CD8-positive, alpha-beta memory T cell (primary cell): ENCODE measurements at places on chromosomes 11 and 22. TPM values are rescaled to one million over a fixed set of nuclear protein-coding genes. Genes with fewer than 3 reads are reported as not detected.

CBLIF gene
- polyA plus RNA-seq: not detected

MMP11 gene
- polyA plus RNA-seq: 1.9 TPM

PHOX2A gene
- polyA plus RNA-seq: not detected

OR10A2 gene
- not detected for polyA plus RNA-seq

AGBL2 gene
- 1.0 TPM for polyA plus RNA-seq

CCDC116 gene
- polyA plus RNA-seq: not detected

SLC22A9 gene
- polyA plus RNA-seq: not detected

LDLRAD3 gene
- polyA plus RNA-seq: not detected

NLRP14 gene
- polyA plus RNA-seq: not detected

IGSF22 gene
- 6.1 TPM for polyA plus RNA-seq

FOLR2 gene
- not detected for polyA plus RNA-seq

SLCO2B1 gene
- polyA plus RNA-seq: not detected

DNA sequence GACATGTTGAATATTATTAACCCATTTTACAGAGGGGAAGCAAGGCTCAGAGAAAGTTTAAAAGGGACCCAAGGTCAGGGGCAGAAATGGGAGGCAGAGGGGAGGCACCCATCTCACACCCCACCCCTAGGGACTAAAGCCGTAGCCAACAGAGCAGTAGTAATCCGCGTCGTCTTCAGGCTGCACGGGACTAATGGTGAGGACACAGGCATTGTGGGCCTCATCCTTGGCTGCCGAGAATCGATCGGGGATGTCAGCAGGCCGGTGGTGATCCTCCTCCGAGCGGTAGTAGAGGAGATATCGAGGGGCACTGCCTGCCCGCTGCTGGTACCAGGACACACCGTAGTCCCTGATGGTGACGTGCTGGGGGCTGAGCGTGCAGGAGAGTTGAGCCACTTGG lies 1.5 kb downstream of the VPREB3 start:
- DNase-seq: no peak

DNA sequence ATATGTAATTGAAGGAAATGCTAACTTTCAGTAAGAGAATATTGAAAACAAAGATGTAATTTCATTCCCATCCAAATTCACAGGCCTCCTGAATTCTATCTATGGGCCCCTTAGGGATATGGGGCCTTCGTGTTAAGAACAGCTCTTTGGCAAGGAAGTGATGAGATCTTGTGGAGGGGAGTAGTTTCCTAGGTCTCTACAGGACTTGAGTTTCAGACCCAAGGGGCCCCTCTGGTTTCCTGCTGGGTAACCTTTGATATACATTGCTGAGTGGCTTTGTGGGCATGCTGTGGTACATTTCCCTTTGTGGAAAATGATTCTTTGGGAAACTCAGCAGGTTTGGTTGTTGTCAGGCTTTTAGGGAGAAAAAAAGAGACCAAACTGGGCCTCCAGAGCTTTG lies 6.2 kb downstream of the STIM1 start:
- no peak for DNase-seq

DNA sequence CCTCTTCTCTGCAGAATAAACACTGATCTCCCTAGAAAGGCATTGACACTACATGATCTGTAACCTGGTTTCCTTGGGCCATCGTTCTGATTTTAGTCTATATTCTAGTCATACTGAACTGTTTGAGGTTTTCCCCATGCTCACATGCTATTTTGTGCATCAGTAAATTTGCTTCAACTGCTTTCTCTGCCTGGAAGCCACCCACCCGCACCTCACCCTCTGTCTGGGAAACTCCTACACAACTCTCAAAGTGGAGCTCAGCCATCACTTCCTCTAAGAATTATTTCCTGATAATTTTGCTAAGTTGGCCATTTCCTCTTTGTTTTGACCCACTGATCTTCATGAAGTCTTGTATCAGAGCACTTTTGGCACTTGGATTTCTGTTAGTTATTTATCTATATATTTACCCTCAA lies 36.1 kb downstream of the MMP20 start:
- DNase-seq: no peak

DNA sequence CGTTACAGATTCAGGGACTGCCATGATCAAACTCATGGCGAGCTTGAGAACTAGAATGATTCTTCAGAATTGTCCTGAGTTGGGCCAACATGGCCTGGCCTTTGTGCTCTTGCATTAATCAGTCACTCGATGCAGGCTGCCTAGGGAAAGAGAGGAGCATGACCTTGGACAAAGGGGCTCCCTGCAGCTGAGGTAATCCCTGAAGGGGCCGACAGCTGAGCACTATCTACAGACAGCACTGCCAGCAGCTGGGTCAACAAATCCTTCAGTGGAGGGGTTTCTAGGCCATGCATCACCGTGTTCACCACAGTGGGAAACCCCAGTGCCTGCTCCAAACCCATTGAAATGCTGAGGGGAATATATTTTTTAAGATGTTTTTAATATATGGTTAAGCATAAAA lies 159.5 kb upstream of the POU2AF2 start:
- no peak for DNase-seq

DNA sequence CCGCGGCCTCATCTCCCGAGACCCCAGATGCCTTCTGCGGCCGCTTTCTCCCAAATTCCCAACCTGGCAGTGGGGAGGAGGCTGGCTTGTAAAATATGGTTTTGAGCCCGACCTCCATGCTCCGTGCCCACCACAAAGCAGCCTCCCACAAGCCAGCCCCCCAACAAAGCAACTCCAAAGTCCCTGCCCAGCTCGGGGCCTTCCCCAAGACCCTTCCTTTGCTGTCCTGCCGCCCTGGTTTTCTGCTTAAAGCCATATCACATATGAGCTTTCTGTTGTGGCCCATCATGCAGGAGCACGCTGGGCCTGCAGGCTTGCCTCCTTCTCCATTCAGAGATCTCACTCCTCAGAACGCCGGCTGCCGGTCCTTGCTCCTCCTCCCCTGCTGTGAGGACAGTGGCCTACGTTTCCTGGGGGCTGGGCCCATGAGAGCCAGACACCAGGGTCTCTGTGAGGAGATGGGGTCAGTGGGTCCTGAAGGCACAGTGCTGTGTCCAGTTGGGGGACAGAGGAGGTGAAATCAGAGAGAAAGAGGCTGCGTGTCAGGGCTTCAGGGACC lies 680.0 kb downstream of the BRD1 start:
- DNase-seq: no peak

- no peak for DNase-seq
Measured at GRCh38 chr11:10818594-10818993, 9.9 kb upstream of the EIF4G2 start.

DNA sequence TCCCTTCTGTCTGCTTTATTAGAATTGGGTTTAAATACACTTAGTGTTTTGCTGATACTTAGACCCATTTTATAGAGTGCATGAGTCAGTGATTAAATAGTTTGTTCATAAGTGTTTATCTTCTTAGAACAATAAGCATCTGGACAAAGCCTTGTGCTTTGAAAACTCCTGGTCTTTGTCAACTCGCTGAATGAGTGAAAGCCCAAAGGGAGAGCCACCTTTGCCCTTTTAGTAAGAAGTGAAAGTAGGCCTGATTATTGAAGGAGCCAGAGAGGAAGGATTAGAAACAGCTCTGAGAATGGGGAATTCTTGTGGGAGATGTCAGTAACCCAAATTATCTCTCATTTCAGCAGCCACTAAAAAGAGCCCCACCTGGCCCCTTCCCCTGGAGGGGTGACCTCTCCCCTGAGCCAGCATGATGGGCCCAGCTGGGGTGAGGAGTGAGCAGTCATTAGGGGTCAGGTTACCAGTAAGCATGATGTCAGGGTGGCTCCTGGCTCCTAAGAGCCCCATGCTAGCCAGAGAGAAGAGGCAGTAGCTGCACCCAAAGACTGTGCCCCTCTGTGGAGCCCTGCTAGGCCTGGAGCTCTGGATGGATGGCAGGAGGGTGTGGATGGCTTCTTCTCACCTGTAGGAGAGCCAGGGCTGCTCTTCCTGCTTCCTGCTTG lies 125.1 kb upstream of the E2F8 start:
- DNase-seq: no peak

DNA sequence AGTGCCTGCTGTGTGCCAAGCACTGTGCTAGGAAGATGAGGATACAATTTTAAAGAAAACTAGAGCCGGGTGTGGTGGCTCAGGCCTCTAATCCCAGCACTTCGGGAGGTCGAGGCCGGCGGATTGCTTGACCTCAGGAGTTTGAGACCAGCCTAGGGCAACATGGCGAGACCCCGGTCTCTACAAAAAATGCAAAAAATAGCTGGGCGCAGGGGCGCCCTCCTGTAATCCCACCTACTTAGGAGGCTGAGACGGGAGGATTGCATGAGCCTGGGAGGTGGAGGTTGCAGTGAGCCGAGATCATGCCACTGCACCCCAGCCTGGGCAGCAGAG lies 8.3 kb downstream of the TPBGL start:
- no peak for DNase-seq

DNA sequence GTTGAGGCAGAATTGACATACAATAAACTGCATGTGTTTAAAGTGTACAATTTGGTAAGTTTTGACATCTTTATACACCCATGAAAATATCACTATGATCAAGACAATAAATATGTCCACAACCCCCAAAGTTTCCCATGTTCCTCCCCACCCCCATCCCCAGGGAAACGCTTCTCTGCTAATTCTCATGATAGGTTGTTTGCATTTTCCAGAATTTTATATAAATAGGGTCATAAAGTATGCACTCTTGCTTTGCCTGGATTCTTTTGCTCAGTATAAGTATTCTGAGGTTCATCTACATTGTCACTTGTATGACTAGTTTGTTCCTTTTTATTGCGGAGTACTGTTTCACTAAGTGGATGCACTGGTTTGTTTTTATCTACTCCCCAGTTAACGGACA lies 35.6 kb downstream of the MYEOV start:
- DNase-seq: no peak

GRCh38 chr22:32685512-32685911 lies 116.0 kb upstream of the TIMP3 start:
- no peak for DNase-seq

- DNase-seq: no peak
Measured at GRCh38 chr22:49673048-49673447, 154.6 kb downstream of the BRD1 start.

DNA sequence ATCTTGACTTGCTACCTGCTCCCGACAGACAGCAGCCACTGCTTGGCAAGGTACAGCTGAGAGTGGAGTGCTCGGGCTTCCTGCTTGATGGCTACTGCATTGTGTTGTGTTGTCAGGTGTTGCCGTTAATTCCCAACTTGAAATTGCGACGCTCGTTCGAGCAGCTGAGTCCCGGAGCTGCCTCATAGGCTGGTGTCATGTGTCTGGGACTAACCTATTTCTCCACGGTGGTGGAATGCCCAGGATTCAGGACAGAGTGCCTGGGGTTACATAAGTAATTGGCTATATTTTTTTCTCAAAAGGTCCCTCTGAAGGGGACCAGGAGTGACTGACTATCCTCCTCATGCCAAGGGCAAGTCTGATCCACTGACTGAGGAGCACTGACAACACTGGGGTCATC lies 18.5 kb downstream of the COMMD9 start:
- no peak for DNase-seq

DNA sequence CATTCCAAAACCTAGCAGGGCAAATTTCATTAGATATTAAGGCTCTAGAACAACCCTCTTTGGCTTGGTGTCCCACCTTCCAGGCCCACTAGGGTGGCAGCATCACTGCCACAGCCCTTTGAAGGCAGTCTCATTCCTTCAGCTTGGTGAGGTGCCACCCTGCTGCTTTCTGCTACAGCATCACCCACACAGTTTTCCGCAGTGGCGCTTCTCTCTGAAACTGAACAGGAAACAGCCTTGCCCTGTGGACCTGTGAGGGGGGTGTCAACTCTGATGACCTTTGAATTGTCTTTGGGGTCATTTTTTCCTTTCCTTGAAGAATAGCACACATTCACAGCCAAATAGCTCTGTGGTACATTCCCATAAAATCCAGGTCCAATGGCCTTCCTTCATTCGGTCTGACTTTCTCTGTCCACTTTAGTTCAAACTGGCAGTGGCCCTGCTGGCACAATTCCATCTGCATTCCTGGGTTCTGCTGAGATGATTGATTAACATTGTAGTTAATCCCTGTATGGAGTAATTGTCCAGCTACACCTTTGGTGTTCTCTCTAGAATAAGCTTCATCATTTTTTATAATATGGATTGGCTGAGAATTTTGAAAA lies 251.9 kb upstream of the FAT3 start:
- no peak for DNase-seq

DNA sequence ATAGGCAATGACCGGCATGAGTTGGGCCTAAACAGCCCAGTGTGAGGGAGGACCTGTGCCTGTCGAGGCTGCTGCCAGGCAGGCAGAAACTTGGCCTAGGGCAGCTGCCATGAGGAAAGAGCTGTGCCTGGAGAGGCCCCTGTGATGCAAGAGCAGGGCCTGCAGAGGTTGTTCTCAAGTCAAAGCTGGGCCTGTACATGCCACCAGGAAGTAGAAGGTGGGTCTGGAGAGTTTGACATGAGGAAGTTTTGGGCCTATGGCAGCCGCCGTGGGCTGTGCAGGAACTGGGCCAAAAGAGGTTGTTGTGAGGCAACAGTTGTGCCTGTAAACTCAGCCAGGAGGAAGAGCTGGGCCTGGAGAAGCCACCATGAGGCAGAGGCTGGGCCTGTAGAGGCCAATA lies 43.2 kb downstream of the OR4C45 start:
- no peak for DNase-seq

DNA sequence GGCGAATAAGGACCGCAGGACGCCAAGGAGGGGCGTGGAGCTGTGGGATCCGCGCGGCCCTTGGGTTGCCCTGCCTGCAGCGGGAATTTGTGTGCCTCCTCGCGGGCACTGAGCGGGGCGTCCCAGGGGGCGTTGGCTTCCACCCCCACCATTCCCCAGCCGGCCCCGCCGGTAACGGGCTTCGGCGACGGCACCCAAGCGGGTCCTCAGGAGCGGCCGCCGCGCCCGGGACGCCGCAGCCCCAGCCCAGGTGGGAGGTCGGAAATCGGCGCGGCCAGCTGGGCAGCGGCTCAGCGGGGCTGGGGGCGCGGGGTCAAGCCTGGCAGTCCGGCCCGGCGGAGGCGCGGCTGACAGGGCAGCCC lies 320 bp downstream of the CLTCL1 start:
- no peak for DNase-seq
